ENCODE measurements at places on chromosomes 13 and 19.

DNA sequence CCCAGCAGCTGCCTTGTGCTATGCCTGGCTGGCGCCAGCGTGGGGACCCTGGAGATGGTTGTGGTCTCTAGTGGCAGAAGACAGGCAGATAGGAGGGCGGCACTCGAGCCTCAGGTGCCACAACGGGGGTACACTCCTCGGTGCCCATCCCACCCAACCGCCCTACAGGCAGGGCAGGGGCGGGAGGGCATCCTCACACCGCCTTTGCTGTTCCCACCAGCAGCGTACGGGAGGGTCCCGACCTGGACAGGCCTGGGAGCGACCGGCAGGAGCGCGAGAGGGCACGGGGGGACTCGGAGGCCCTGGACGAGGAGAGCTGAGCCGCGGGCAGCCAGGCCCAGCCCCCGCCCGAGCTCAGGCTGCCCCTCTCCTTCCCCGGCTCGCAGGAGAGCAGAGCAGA lies 16.6 kb downstream of the PLIN4 start:
- no peak for DNase-seq

- DNase-seq: no peak
Observed at GRCh38 chr19:55444646-55445045, 1.5 kb upstream of the SHISA7 start.

DNA sequence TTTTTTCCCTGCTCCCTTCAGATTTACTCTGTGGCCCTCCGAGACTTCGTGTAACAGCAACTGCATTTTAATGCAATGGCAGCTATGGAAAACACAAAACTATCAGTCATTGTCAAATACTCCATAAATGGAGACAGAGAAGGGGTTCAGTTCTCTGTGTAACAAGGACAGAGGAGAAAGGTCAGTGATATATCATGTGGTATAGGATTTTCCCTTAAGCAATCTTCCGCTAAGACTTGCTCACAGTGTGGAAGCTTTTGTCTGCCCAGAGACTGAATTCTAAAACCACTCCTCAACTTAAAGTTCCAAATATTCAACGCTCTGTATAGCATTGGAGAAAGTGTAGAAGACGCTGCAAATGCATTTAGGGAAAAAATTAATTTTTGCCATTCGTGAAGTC lies 111.3 kb upstream of the EDNRB start:
- DNase-seq: no peak

DNA sequence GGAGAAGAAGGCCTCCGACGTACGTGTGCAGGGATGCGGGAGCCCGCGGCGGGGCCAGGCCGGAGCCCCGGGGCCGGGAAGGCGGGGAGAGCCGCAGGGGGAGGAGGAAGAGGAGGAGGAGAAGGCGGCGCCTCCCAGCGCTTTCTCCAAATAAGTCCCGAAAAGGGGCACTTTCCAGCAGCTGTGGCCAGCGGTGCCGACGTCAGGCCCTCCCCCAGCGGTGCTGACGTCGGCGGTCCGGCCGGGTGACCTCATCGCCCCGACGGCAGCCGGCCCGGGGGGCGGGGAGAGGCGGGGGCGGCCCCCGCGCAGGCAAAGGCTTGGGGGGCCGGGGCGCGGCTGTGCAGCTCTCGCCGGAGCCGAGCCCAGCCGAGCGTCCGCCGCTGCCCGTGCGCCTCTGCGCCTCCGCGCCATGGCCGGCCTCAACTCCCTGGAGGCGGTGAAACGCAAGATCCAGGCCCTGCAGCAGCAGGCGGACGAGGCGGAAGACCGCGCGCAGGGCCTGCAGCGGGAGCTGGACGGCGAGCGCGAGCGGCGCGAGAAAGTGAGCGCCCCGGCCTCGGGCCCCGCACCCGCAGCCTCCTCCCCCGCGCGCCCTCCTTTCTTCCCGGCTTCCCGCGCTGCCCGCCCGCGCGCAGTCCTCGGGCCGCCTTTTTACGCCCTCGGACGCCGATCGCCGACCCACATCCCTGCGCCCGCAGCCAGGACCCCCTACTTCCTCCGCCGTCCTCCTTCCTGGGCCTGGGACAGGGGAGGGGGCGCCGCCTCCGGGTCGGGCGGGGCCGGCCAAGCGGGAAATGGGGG lies at the start of gene TPM4:
Gene TPM4, plus strand, starts transcription at position 342 of the 804 bp plus-strand sequence. Its CDS starts 71 bp downstream, at position 413.
- peak; percentile 70 for DNase-seq

DNA sequence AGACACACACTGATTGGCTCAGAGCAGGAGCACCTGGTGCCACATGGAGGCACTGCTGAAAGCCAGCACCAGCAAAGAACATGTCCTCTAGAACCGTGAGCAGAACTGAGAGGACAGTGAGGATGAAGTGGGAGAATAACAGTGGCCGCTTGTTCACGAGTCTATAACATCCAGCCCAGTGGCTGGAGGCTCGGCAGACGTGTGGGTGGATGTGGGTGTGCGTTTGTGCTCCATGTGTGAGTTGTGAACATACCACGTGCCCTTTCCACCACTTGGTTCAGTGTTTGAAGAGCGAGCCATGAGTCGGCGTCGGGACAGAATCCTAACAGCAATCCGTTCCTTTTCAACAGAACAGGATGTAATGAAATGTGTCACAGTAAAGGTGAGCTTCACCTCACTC lies 113.0 kb downstream of the SOX1 start:
- DNase-seq: no peak

DNA sequence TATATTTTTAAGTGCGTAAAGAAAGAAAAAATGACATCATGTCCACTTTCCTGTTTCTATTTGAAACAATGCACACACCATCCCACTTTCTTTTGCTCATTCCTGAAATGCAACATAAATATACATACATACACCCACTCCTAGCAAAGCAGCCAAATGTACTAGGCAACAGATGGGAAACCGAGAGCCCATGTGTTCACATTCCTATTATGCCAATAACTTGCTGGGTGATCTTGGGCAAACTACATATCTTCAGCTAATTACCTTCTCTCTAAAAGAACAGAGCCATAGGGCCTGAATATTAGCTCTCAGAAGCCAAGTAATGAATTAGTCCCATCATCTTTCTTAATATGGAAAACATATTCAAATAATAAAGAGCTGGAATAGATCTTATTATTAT lies 610.6 kb upstream of the ATXN8OS start:
- no peak for DNase-seq

GRCh38 chr13:62512194-62513141 lies 1096.8 kb upstream of the PCDH20 start:
- DNase-seq: no peak

DNA sequence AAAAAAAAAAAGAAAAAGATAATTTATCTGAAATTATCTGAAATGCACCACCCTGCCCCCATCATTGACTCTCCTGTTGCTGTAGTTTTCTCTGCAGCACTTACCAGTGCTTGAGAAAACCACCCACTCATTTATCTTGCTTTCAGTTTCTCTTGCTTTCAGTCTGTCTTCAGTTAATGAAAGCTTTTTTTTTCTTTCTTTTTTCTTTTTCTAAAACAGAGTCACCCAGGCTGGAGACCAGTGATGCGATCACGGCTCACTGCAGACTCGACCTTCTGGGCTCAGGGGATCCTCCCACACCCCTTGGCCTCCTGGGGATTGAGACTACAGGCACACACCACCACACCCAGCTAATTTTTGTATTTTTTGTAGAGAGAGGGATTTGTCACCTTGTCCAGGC lies 4.3 kb upstream of the ACP5 start:
- peak; percentile 28 for DNase-seq

- DNase-seq: no peak
Observed at GRCh38 chr19:33638167-33639034, 16.6 kb downstream of the CHST8 start.

DNA sequence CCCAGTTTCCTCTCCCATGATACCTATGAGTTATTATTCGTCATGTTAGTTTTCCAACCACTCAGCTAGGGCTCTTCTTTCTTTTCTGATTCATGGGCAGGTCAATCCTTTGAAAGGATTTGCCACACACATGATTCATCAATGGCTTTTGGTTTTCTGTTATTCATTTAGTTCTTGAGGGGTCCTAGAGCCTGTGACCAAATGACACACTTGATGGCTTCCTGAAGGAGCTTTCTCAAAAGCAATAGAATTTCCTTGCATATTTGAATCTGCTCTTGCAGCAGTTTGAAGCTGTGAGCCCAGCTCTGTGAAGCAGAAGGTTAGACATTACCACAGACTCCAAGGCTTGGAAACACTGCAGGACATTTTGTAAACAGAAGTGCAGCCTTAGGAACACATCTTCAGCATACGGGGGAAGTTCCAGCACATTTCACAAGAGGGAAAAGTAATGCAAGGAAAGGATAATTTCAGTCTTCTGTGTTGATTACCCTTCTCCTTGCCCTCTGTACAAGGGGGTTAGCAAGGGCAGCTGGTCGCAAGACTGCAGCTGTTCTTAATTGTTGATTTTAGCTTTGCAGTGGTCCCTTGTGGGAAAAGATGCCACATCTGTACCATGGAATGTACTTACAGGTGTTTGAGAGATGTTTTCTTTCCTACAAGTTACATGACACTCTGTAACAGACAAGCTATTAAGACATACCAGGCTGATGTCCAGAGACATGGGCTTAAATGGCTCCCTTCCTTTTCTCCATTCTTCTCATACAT lies 338.6 kb downstream of the KCNRG start:
- DNase-seq: no peak

DNA sequence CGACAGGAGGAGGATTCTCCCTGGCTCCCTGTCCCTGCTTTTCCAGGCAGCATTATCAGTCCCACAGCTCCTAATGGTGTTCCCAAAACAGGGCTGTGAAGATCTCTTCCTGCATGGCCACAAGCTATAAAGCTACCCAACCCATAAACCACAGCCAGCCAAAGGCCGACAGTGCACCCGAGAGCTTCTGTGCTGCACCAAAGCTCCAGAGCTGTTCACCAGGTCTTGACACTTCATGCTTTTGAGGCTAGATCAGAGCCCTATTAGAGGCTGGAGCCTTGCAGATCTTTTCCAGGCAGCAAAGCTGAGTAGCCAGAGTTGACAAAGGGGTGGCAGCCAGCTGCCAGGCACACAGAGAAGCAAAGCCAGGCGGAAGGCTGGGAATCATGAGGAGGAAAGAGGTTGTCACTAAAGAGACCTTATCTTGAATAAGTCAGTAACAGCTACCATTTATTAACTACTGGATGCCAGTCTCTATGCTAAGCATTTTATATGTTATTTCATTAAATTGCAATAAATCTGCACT lies 180.4 kb downstream of the KATNAL1 start:
- no peak for DNase-seq

Measured in stimulated activated CD4-positive, alpha-beta T cell treated with anti-CD3 and anti-CD28 coated beads, Interleukin-15, amount 100 ng/mL, for 1 hour (primary cell).